ENCODE measurements at places on chromosomes 2 and 18.
A peak's percentile ranks its signal among the peaks of the same experiment; 100 is the strongest.

GRCh38 chr2:128292599-128293425, 25.9 kb downstream of the HS6ST1 start:
- DNase-seq: no peak

GRCh38 chr2:119431976-119432850, 559 bp downstream of the TMEM37 start:
- no peak for DNase-seq

DNA sequence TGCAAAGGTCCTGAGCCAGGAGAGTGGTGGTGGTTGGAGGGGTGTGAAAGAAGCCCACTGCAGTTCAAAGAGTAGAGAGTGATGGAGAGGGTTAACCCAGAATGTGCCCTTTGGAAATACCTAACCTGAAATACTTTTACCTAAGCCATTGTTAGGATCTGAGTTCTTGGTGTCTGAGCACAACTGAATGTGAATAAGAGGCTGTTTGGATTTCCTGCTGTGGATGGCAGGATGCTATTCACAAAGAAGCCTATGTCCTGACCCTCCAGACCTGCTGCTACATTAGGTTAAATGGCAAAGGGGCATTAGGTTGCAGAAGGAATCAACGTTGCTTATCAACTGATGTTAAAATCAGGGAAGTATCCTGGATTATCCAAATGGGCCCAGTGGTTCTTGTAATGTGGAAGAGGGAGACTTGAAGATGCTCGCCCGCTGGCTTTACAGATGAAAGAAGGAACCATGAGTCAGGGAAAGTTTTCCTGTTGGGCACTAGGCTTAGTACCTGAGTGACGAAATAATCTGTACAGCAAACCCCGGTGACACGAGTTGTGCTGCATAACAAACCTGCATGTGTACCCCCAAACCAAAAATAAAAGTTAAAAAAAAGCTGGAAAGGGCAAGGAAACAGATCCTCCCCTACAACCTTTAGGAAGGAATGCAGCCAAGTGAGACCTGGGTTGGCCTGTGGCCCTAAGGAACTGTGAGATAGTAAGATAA, 27.2 kb downstream of the ITGA6 start:
- DNase-seq: no peak

- no peak for DNase-seq
Observed at GRCh38 chr2:117935456-117935855, 78.4 kb downstream of the CCDC93 start.

GRCh38 chr2:70753902-70754301, 14.1 kb downstream of the ADD2 start:
- peak; percentile 5 for DNase-seq

GRCh38 chr18:38867680-38868079, 1302.1 kb upstream of the CELF4 start:
- DNase-seq: no peak

GRCh38 chr2:203510941-203511305, 24.2 kb downstream of the RAPH1 start:
- no peak for DNase-seq

DNA sequence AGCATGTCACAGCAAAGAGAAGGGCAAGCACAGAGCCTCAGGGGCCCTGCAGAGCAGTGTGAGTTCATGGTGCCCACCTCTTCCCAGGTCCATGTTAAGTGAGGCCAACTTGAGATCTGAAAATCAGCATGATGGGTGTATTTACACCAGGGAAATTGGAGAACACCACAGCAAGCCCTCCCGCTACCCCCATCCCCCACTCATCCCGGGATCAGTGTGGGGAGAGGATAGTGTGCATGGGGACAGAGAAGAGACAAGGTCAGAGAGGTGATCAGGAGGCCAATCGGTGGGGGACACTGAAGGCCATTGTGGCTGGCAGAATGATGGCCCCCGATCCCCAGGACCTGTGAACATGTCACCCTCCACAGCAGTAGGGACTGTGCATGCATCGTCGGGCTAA, 54.7 kb downstream of the PTGR3 start:
- DNase-seq: no peak

DNA sequence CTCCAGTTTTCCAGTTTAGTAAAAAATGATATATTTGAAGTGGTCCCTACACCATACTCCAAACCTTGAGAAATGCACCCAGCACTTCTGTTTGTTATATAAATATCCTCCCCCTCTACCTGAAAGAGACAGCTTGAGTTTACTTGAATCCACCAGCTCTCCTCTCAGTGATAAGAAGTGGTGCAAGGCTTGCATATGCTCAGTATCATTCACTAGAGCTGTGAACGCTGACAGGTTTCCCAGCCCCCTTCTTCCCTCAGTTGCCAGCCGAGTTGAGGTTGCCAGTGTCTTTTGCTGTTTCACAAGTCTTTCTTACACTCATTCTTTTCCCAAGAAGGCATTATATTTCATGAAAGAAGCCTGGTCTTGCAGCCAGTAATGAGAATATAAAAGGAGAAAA, 880.0 kb downstream of the LRRTM4 start:
- no peak for DNase-seq

GRCh38 chr2:108460345-108461037, 11.5 kb downstream of the GCC2 start:
- DNase-seq: no peak

GRCh38 chr18:63930773-63931354, 18.2 kb upstream of the HMSD start:
- DNase-seq: no peak

DNA sequence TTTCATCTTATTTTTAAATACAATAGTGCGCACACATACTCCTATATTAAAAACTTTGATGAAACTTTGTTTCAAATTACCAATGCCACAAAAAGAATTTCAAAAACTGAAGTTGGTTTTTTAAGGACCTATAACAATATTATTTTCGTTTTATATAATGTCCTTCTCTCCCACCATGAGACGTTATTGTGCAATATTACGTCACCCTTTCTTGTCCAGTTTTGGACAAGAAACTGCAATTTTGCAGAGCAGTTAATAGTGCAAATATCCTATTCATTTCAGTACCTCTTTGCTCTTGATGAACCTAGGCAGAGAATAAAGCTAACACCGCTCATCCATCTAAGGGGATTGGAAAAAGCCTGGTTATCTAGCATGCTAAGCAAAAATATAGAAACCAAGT, 9.7 kb upstream of the ZNF516 start:
- DNase-seq: no peak

Measured in NCI-H1105 (cell line).